CD8-positive, alpha-beta memory T cell (primary cell): ENCODE measurements at places on chromosomes 6 and 20. TPM values are rescaled to one million over a fixed set of nuclear protein-coding genes. Genes with fewer than 3 reads are reported as not detected.

DNA sequence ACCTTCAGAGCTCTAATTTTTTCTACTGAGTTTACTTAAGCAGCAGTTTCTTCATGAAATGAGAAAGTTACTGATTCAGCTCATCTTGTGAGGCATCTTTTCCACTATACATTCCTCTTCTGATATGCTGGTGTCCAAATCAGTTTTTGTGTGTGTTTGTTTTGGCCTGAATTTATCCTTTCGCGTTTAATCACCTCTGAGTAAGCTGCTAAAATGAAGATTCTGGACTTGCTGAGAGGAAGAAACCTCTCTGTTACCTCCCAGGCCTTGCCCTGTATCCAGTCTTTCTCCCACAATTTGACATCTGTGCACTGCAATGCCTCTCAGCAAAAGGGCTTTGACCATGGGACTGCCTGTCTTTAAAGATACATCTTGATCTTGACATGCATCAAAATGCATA lies 536.2 kb upstream of the NRSN1 start:
- DNase-seq = no peak

DNA sequence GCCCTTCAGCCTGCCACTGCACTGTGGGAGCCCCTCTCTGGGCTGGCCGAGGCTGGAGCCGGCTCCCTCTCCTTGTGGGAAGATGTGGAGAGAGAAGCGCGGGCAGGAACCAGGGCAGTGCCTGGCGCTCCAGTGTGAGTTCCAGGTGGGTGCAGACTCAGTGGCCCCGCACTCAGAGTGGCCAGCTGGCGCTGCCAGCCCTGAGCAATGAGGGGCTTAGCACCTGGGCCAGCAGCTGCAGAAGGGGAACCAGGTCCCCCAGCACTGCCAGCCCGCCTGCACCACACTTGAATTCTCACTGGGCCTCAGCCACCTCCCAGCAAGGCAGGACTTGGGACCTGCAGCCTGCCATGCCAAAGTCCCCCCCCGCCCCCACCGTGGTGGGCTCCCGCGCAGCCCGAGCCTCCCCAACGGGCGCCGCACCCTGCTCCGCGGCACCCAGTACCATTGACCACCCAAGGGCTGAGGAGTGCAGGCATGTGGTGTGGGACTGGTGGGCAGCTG lies 205.9 kb downstream of the CLVS2 start:
- DNase-seq = no peak

Gene DPPA5
- total RNA-seq = not detected

Gene ADGRF1
- total RNA-seq = not detected

DNA sequence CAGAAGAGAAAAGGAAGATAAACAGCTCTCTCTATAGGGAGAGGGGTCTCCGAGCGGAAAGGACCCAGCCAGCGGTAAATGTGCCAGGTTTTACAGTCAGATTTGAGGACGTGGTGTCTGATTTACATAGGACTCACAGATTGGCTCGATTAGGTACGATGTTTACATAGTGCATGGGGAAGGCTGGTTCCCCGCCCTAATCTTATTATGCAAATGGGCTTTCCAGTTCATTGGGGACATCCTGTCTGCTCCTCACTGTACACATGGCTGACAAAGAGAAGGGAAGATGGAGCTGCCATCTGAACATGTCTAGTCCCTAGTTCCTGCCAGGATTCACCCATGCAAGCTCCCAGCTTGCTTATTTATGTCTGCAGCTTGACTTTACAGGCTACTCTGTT lies 119.9 kb downstream of the RNF144B start:
- DNase-seq = no peak

- DNase-seq = no peak
Observed at GRCh38 chr6:77879527-77879926, 226.7 kb downstream of the MEI4 start.

DNA sequence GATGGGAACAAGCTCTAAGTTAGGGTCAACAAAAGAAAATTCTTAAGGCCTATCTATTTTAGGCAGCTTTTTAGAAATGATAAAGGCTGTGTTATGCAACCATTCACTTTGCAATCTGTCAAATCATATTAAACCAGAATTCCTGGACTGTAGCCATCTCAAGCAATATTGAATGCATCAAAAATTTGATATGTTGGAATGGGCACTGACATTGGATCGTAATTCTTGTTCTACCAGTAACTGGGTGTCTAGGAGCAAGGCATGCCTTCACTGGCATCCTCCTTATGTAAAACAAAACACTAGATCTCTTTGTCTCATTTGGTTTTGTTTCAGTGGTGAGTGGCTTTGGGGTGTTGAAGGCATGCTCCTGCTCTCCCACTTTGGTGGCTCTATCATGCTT lies 145.6 kb downstream of the JARID2 start:
- no peak for DNase-seq

DNA sequence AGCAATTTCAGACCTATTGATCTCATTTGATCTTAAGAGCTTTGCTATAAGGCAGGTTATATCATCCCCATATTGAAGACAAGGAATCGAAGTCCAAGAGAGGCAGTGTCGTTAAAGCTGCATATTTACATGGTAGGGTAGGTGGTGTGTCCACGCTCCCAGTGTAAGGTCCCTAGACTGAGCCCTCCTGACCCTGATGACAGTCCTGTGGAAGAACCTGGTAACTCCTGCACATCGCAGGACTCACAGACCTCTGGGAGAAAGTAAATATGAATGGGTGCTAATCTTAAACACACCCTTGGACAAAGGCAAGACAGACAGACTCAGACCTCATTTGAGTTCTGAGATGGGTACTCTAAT lies 602 bp upstream of the HLA-DPB1 start:
- DNase-seq = no peak
